Activated CD4-positive, alpha-beta memory T cell treated with anti-CD3 and anti-CD28 coated beads for 36 hours (primary cell): ENCODE measurements at places on chromosomes 5 and 9.

DNA sequence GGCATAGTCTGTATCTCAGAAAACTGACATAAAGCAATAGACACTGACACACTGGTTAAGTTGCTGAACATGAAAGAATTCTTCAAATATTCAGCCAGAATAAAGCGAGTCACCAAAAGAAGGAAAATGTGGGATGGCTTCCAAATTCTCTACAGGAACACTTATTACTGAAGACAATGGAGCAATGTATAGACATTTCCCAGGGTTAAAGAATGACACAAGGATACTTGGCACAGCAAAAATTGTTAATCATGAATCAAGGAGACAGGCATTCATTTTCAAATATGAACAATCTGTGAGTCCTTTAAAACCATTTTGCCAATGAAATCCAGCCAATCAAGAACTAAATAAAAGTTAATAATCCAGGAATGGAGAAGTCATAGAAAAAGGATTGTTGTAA lies 92.5 kb downstream of the MTX3 start:
- DNase-seq, result no peak

GRCh38 chr5:18761801-18762200 lies 1127.5 kb downstream of the TAF11L14 start:
- no peak for DNase-seq

DNA sequence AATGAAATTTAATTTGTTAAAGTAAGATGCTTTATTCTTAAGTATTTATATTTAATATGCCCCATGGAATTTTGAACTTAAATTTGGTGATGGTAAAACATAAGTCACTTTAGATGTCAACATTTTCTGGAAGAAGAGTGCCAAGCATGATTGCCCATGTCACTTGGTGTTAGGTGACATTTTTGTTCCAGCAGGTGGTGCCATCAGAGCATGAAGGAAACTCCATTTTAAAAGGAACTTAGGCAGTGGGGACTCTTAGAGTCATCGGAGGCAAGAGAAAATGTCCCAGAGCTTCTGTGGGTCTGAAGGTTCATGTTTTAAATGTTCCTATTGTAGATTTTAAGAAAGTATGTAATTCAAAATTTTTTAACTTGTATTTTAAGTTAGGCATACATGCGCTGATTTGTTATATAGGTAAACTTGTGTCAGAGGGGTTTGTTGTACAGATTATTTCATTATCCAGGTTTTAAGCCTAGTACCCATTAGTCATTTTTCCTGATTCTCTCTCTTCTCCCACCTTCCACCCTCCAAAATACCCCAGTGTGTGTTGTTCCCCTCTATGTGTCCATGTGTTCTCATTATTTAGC lies 789.3 kb downstream of the SEMA5A start:
- DNase-seq, result no peak

DNA sequence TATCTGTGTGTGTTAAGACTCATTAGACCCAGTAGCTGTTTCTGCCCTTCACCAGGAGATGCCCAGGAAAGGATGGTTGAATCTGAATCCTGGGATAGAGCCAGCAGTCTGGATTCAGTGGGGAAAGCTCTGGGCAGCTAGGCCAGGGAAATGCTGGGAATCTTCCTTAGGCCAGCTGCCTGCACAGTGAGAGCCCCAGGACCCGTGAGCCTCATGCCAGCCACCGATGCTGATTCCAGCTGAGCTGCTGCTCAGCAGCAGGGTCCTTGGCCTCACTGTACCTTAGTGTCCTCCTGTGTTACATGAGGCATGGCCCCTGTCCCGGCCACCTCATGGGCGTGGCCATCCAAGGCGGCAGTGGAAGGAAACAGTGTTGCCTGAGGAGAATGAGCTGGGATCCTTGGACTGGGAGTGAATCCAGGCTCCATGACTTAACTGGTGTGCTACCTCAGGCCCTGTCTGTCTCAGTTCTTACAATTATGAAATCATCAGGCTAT lies 87.1 kb downstream of the AMBP start:
- DNase-seq, result no peak

GRCh38 chr5:140246378-140247122 lies 56.4 kb downstream of the PFDN1 start:
- no peak for DNase-seq

GRCh38 chr9:95691435-95691834 lies 174.7 kb upstream of the PTCH1 start:
- DNase-seq, result no peak

DNA sequence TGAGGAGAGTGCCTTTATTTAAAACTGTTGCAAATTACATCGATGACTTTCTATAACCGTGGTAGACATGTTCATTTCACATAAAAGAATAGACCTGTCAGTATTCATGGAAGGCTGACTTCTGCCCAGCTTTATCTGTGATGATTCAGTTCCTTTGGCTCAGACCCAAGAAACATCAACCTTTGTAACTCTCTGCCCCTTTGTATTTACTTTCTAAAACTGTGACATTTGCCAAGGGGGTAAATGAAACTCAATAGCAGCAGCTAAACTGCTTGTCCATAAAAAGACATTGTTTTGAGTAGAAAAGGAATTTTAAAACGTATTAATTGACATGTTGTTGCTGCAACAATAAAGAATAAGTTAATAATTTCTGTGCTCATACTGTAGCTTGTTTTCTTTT lies 137.8 kb upstream of the ANKH start:
- DNase-seq, result no peak

GRCh38 chr5:85646036-85646435 lies 971.7 kb upstream of the COX7C start:
- DNase-seq, result no peak

DNA sequence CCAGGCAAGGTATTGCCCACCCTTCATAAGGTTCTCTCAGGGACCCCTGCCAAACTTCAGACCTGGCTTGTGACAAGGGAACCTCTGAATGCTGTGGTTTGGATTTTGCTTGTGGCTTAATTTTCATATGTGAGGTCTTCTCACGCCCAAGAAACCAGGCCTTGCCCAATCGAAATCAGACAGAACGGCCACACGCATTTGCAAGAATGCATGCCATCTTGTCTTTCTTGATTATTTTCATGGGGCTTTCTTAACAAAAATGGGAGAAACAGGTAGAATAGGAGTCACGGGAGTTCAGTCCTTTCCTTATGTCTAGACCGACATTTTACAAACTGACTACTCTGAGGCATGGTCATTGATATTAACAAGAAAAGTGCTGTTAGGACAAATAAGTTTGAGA lies 170.2 kb upstream of the PAPPA start:
- DNase-seq, result no peak

DNA sequence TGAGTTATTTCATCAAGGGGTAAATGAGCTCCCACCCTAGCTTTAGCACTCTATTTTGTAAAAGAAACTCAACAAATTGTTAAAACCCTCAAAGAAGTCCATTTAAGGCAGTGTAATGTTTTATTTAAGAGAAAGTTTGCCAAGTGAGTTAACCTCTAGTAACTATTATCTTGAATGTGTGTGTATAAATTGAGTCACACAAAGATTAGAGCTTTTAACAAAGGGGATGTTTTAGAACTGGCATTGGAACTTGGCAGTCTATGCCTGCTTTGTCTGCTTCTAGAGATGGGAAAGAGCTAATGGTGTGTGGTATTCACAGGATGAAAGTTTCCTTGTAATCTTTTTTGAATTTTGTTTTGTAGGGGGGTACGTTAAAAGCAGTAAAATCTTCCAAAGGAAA lies 33.2 kb downstream of the KDM3B start:
- DNase-seq, result no peak

- DNase-seq, result no peak
These were observed 39.1 kb upstream of the SARDH start for GRCh38 chr9:133777068-133777791.

- DNase-seq, result no peak
These were observed 42.5 kb downstream of the FNIP1 start for GRCh38 chr5:131754363-131754762.

DNA sequence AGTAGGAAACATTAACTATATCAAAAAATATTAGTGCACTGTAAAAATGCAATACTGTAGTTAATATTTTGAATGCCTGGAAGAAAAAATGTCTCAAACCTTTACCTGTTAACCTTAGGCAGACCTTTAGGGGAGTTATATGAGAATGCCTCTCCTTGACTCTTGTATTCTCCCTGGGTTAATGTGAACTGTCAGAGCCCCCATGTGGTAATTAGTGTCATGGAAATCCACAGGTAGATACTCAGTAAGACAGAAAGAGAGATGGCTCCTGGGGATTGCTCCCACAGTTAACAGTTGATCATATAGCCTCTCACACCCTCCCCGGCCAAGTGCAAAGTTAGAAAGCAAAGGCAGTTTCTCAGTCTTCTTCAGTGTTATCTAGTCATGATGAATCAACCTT lies 742.8 kb downstream of the NR2F1-AS1 start:
- DNase-seq, result no peak

DNA sequence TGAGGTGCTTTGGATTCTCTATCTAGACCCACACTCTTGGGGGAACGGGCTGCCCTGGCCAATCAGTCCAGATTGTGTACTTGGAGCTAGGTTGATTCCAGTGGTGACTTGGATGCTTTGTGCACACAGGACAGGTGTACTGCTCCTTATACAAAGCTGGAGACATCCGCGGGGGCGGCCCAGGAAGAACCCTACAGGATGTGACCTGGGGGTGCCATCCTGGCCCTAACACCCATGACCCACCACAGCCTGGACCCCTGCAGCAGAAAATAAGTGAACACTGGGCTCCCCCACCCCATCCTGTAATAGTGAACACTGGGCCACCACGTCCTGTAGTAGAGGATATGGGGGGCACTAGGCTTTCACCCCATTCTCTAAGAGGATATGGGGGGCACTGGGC lies 12.1 kb upstream of the PLEKHG4B start:
- no peak for DNase-seq

DNA sequence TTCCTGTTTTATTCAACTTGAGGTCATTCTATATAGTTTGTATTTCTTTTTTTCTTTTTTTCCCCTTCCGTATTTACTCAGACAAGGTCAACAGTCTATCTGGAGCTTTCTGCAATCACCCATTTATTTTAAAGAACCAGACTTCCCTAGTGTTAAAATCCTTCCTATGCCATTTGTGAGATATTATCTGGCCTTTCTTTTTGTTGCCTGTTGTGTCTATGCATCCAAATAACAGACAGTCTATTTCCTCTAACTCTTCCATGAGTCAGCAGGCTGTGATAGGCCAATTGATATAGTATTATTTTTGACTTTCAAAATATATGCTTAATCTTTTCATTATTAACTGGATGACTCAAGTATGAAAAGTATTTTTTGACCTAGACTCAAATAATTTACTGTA lies 291.2 kb upstream of the PTPRD start:
- no peak for DNase-seq

- no peak for DNase-seq
These were observed 78.5 kb downstream of the ERP44 start for GRCh38 chr9:100020121-100020795.

- no peak for DNase-seq
These were observed 14.7 kb upstream of the IRX4 start for GRCh38 chr5:1897386-1897785.

- DNase-seq, result no peak
These were observed 34.5 kb downstream of the CRB2 start for GRCh38 chr9:123390337-123391135.

DNA sequence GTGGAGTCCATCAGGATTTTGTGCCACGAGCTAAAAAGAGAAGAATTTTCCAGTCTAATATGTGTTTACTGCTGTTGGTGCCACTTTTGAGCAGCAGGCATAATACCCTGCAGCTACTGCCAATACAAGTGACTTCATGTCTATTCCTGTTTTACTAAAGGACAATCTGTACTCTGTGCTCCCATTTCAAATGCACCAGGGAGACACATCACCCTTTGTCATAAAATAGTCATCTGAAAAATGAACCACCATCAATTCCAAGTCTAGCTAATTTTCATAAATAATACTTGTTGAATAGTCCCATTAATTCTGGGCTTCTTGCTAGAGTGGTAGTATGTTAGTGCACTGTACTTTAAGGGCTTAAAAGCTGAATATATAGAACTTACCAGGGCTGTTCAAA lies 8.9 kb upstream of the PKD2L2 start:
- no peak for DNase-seq

- DNase-seq, result peak; percentile 41
These were observed 595.4 kb downstream of the IRX1 start for GRCh38 chr5:4191041-4191440.

DNA sequence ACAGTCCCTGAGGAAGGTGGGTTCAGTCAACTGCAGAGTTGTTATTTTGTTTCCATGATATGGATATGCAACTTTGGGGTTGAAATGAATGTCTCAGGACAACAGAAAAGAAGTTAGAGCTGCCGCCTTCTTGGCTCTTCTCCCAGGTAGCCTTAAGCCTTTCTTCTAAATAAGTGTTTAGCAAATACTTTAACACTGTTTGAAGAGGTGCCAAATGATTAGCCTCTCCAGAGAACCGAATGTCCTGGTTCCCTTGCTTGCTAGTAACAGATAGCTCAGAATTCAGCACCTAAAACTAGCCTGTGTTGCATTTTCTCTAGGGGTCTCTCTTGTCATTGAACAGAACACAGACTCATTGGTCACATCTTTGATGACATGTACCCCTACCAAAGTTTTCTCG lies 127.7 kb upstream of the PIK3R1 start:
- no peak for DNase-seq

DNA sequence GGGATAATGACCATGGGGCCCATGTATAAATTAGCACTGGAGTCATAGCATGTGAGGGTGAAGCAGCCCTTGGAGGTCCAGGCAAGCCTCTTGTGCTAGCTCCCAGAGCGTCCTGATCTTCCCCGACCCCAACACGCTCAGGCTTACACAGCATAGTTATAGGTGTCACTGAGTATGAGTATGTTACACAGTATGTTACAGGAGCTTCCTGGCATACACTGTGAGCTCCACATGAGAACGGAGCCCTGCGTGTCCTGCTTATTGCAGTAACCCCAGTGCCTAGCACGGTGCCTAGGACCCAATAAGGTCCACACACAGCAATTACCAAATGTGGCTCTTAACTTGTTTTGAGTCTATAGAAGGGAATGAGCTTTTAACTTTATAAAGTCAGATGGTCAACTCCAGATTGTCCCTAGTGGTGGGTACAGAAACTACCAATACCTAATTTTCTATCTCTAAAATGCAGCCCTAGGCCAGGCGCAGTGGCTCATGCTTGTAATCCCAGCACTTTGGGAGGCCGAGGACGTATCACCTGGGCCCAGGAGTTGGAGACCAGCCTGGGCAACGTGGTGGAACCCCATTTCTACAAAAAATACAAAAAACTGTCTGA lies 64.1 kb downstream of the PLAC8L1 start:
- no peak for DNase-seq

- DNase-seq, result peak; percentile 63
These were observed at the start of gene SMIM33 for GRCh38 chr5:139470821-139471300. Gene SMIM33 (plus strand): TSS chr5:139471004. CDS start chr5:139471122, 118 bp downstream.

- DNase-seq, result no peak
These were observed 269.9 kb downstream of the DMRT2 start for GRCh38 chr9:1320051-1320557.
